Stomach (tissue), 19 donors: ENCODE measurements at places on chromosomes 13 and 19.

DNA sequence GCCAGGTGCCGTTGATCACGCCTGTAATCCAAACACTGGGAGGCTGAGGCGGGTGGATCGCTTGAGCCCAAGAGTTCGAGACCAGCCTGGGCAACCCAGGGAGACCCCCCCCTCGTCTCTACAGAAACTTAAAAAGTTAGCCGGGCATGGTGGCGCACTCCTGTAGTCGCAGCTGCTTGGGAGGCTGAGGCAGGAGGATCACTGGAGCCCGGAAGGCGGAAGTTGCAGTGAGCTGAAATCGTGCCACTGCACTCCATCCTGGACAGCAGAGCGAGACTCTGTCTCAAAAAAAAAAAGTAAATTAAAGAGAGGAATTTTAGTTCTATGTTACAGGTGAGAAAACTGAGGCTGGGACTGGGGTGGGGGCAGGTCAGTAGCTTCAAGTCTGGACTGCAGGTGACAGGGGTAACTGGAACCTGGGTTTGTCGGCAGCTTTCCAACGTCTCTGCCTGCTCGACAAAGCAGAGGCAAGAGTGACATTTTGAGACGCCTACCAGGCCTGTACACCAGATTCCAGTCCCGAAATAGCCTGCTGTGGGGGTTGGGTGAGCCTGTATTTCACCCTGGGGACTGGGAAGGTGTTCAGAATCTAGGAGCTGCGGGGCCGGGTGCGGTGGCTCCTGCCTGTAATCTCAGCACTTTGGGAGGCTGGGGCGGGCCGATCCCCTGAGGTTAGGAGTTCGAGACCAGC lies 1.2 kb downstream of the SELENOW start:
- DNase-seq, result peak; percentile 58

DNA sequence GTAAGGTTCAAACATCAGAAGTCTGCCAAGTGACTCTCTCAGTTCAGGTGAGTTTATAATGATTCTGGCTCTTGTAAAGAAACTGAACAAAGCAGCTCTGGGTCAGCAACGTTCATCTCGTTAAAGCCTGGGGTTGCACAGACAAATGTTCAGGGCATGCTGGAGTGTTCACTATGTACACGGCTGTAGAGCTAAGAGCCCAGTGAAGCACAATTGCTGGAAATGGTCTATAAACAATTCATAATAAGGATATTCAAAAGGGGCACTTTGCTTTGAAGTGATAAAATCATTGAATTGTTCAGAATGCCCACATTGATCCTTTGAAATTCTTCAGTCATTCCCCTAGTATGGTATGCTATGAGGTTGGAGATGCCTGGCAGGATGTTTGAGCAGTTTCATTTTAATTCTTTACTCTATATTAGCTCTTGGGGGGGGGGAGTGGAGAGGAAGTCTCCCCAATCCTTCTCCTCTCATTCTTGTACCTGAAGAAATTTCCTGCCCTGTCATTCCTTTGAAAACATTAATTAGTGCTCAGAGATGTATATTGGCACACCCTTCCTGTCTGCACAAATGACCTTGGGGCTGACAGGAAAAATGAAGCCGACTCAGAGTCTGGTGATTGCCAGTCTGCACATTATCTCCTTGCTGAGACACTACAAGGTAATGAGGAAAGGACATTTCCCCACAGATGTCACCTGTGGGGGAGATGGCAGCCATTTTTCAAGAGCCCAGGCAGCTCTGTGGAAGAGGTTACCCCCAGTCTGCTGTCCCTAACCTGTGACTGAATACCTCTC lies 145.5 kb downstream of the DLEU7 start:
- no peak for DNase-seq

- no peak for DNase-seq
These were observed 92.3 kb upstream of the ANKRD10 start for GRCh38 chr13:111007209-111007608.

- no peak for DNase-seq
These were observed 16.4 kb upstream of the WASF3 start for GRCh38 chr13:26541041-26541440.

DNA sequence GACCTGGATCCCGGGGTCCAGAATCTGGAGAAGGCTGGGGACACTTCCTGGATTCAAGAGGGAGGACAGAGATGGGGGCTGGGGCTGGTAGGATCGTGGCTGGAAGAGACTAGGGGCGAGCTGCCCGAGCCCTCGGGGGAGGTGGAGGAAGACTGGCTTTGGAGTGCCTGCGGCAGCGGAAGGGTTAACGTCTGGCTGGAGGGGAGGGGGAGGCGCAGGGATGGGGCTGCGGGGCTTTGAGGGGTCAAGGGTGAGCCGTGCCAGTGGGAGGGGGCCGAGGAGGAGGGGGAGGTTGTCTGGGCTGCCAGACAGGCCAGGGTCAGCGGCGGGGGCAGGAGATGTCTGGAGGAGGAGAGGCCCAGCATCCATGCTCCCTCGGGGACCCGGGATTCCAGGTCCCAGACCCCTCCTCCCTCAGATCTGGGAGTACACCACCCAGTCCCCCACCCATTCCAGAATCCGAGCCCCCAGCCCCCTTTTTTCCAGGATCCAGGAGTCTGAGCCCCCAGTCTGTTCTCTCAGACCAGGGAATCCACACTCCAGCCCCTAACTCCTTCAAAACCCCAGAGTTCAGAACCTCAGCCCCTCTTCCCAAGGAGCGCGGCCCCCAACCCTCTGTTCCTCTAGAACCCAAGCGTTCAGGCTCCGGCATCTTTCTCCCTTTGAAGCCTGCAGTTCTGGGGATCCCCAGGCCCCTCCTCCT lies 3.2 kb upstream of the SPACA6 start:
- peak; percentile 84 for DNase-seq

GRCh38 chr13:83449668-83450395 lies 432.4 kb downstream of the SLITRK1 start:
- no peak for DNase-seq

- no peak for DNase-seq
These were observed 192.9 kb downstream of the KLF5 start for GRCh38 chr13:73251626-73252265.
